NCI-H1436 treated with DMSO at 0.1 percent for 48 hours (cell line): ENCODE measurements at places on chromosomes 13 and 19.

GRCh38 chr19:19758164-19758563 is 25.3 kb upstream of the ZNF14 start:
- no peak for DNase-seq

GRCh38 chr19:10654610-10655456 is 687 bp downstream of the ILF3 start:
- no peak for DNase-seq

GRCh38 chr13:99601535-99601934 is 100.3 kb downstream of the TM9SF2 start:
- no peak for DNase-seq

GRCh38 chr13:50847501-50847900 is 4.0 kb upstream of the DLEU7 start:
- DNase-seq: no peak

GRCh38 chr13:84739021-84739420 is 856.7 kb upstream of the SLITRK1 start:
- no peak for DNase-seq
